ENCODE measurements at places on chromosomes 16 and 17.

DNA sequence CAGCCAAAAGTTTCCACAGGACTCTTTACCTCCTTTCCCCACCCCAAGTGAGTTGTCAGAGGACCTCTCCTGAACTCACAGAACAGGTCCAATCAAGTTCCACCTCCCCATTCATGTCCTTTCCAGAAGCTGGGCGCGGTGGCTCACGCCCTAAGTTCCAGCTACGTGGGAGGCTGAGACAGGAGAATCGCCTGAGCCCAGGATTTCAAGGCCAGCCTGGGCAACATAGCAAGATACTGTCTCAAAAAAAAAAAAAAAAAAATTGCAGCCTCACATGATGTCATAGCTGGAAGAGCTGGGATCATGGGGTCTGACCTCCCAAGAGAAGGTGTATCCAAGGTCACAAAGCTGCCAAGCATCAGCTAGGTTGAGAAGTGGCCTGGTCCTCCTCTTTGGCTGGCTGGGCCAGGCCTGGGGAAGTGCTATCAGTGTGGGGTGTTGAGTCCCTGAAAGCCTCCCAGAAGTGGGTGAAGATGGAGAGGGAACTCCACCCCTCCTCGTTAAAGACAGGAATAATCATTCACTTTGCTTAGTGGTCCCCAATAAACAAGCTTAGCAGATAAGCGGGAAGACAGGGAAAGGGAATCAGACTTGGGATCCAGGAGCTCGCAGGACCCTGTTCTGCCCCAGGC is 5.5 kb upstream of the MNT start:
- DNase-seq = peak; percentile 32

- DNase-seq = peak; percentile 80
These were observed 11.0 kb downstream of the CYB561 start for GRCh38 chr17:63434951-63435571.

DNA sequence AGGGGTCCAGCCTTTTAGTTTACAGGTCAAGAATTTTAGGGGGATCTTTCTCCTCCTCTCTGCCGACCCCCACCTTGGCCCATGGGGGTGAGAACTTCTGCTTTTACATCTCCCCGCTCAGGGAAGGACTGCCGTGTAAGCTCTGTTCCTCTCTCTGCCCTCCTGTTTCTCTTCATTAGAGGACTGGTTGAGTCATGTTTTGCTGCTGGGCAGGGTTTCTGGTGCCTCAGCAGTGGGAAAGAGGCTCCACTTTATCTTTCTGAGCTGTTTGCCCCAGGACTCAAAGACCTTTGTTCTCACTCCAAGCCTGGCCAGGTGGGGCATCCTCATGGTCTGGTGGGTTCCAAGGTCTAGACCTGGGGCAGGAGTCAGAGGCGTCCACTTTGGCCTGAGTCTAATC is 93.0 kb downstream of the UTP18 start:
- DNase-seq = no peak

DNA sequence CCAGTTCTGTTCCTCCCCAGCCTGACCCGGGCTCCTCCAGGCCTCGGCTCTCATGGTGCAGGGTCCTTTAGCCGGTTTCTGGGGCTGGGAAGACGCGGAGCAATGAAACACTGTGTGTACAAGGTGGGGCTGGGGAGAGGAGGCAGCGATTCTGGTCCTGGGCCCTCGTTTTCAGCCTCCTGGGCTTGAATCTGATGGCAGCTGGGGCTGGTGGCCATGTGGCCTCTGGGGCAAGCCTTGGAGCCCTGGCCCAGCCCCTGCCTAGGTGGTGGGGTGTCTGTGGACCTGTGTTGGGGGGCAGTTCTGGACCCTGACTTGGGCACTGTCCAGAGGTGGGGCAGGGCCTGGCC is 4.1 kb downstream of the FOXJ1 start:
- DNase-seq = no peak

DNA sequence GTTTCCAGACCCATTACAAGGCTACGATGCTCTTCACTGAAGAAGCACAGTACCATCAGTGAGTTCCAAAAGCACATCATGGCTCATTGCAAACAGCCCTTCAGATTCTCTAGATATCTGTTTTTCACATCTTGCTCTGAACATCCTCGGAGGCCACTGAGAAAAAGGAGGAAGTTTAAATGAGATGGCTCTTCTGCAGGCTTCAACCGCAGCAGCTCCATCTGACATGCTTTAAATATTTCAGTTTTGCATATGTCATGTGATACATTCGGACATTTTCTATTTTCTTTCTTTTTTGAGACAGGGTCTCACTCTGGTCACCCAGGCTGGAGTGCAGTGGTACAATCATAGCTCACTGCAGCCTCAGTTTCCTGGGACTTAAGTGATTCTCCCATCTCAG is 396.8 kb downstream of the NPIPA8 start:
- no peak for DNase-seq

GRCh38 chr17:34736611-34737010 is 157.2 kb downstream of the TMEM132E start:
- DNase-seq = no peak

GRCh38 chr16:80300456-80300855 is 240.3 kb upstream of the DYNLRB2 start:
- DNase-seq = no peak

- DNase-seq = no peak
These were observed 33.2 kb downstream of the CYB5D2 start for GRCh38 chr17:4175921-4176807.

DNA sequence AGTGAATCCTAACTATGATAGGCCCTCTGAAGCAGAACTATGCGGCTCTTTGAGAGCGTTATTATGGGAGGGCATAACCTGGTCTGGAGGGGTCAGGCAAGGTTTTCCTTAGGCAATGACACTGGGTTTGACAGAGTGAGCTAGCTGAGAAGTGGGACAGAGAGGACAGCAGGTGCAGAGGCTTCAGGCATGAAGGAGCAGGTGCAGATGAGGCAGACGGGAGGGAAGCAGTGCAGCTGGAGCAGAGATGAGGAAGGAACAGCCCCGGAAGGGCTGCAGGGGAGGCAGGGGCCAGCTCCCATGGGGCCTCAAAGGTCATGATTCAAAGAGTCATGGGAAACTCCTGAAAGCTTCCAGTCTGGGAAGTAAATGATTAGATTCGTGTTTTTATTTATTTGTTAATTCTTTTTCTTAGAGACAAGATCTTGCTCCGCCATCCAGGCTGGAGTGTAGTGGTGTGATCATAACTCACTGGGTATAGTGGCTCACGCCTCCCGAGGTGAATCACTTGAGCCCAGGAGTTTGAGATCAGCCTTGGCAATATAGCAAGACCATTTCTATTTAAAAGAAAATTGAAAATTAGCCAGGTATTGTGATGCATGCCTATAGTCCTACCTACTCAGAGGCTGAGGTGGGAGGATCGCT is 5.4 kb downstream of the MARCHF10 start:
- no peak for DNase-seq

DNA sequence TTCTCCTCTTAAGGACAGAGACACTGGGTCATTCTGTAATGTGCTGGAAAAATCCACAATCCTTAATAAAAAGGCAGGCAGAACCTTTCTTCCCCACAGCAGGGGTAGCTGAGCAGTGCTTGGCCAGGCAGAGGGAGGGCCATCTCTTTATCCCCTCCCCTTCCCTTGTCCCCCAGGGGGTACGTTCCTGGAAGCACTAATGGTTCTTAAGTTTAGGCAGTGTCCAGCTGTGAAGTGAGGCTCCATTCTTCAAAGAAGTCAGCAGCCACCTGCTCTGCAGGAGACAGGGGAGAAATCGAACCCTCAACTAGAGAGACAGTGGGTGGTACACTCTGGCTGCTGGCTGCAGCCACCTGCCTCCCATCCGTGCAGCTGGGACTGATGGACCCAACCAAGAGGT is 533.9 kb upstream of the CDH11 start:
- no peak for DNase-seq
